ENCODE measurements at places on chromosomes 6 and 20.

- no peak for DNase-seq
Measured at GRCh38 chr6:160950507-160950906, 41.1 kb upstream of the MAP3K4 start.

GRCh38 chr20:59632541-59633113, 28.3 kb downstream of the PHACTR3 start:
- DNase-seq: no peak

GRCh38 chr6:157075549-157076450, 247.5 kb downstream of the TMEM242 start:
- no peak for DNase-seq

GRCh38 chr20:14155361-14155760, 160.0 kb downstream of the MACROD2 start:
- no peak for DNase-seq

- no peak for DNase-seq
Measured at GRCh38 chr6:134299236-134299635, 18.7 kb downstream of the SGK1 start.

- no peak for DNase-seq
Measured at GRCh38 chr20:25071734-25072133, 10.2 kb downstream of the VSX1 start.

DNA sequence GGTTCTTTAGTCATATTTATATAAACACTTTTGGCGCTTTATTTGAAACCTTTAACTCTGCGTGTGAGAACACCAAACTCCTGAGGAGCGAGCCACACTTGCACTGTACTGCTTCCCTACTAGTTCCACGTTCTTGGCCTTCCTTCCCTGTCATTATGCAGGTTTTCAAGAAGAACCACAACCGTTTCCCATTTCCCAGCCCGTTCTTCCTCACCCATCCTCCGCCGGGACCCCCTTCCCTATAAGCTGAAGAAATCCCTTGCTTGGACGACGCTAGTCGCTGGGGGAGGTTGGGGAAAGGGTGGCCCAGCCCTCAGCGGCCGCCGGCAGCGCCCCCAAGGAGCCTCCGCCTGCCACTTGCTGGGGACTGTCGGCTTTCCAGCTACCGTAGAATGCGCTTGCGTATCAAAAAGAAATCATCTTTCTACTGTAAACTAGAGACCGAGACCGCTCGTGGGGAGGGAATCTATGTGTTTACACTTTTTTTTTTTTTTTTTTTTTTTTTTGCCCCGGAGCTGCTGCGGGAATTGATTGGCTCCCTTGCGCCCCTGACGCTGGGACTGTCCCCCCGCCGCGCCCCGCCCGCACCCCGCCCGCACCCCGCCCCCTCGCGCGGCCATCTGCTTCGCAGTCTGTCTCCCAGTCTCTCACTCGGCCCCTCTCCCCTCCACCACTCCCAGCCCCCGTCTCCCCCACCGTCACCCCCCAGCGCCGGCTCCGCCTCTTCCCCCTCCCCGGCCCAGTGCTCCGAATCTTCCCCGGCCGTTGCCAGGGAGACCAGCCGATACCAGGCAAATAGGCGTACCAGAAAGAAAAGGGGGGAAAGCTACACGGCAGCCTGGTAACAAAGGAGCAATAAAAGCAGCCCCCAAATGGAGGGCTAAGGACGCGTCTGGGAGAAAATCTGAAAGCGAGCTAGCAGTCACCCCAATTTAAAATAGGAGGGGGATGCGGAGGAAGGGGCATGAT, 2.3 kb upstream of the MARCKS start:
- no peak for DNase-seq

DNA sequence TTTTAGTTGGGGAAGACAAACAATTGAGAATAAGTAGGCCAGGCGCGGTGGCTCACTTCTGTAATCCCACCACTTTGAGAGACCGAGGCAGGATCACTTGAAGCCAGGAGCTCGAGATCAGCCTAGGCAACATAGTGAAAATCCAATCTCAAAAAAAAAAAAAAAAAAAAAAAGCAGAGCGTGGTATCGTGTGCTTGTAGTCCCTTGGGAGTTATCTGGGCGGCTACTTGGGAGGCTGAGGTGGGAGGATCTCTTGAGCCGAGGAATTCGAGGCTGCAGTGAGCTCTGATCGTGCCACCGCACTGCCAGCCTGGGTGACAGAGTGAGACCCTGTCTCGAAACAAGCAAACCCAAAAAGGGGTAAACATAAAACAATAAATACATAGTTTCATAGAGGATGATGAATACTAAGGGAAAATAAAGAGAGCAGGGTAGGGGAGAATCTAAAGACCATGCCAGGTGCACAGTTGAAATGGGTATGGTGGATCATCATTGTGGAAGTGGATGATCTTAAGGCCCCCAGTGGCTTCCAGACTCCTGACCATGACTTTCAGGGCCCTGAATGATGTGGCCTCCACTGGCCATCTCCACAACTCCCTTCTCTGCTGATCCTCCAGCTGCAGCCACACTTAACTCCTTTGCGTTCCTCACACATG, 947 bp downstream of the POFUT1 start:
- no peak for DNase-seq

DNA sequence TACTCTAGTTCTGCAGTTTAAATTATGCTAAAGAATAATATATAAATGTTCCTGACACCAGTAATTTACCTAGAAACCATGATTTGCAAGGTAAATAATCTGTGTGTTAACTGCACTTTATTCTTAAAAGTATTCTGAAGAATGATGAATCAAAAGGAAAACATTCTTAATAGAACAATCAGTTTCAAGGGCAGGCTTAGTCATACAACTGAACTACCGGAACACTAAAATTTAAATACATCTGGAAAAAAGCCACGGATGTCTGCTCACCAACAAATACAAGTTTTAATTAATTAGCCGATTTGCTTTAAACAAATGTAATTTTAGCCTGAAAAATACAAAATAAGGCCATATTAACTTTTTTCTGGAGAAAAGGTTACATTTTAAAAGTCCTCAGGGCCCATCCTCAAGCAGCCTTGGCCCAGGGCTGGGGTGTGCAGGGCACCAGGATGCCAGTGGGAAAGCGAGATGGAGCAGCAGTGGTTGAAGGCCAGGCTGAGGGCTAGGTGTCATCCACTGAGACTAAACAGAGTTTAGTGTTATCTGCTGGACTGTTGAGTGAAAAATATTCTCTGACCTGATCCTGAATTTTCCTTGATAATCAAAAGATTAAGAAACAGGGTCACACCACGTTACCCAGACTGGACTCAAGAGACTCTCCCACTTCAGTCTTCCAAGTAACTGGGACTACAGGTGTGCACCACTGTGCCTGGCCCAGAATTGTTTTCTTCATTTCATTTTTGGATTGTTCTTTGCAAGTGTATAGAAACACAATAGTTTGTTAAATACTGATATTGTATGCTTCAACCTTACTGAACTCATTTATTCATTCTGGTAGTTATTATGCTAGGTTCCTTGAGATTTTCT, 88.2 kb upstream of the DST start:
- DNase-seq: no peak

DNA sequence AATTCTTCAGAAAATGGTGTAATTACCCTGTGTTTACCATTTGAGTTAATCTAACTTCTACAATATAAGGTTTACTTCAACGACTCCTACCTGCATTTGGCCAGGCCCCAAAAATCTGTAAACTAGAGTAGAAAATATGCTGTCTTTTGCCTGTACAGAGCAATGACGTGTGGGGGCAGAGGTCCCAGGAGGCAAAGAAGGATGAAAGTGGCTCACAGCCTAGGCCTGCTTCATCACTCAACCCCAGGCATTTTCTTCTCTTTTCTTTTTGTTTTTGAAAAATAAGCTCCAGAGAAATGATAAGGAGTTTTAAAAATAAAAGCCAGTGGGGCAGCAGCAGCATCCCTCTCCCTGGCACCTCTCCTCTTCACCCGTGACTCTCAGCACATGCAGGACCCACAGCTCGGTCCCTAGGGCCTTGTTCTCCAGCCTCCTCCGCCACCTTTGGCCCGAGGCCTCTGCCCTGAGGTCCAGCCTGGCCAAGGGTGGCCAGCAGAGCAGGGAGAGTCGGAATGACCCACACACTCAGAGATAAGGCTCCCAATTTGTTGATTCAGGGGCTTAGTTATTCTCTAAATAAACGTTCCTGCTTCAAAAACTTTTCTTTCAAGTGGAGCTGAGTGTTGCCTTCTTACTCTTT, 310.3 kb upstream of the RNF24 start:
- no peak for DNase-seq

DNA sequence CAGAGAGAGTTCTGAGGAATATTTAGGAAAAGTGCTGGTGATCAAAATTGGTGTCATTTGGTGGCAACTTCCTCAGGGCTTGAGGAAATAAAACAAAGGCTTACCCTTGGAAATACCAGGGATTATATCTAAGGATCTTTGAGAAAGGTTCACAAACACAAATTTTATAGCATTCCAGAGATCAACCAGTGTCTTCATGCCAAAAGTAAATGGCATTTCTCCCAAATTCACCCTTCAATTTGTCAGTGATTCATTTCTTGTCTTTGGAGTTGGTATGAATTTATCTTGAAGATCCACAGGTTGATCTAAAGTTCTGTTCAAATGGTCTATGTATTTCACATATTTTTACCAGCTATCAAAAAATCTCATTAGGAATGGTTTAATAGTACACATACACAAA, 181.5 kb downstream of the FUT9 start:
- DNase-seq: no peak

- DNase-seq: no peak
Measured at GRCh38 chr20:49961413-49961812, 21.4 kb upstream of the SNAI1 start.

GRCh38 chr20:10381477-10381876, 52.5 kb downstream of the MKKS start:
- DNase-seq: no peak

- no peak for DNase-seq
Measured at GRCh38 chr6:169397684-169398083, 144.0 kb upstream of the THBS2 start.

DNA sequence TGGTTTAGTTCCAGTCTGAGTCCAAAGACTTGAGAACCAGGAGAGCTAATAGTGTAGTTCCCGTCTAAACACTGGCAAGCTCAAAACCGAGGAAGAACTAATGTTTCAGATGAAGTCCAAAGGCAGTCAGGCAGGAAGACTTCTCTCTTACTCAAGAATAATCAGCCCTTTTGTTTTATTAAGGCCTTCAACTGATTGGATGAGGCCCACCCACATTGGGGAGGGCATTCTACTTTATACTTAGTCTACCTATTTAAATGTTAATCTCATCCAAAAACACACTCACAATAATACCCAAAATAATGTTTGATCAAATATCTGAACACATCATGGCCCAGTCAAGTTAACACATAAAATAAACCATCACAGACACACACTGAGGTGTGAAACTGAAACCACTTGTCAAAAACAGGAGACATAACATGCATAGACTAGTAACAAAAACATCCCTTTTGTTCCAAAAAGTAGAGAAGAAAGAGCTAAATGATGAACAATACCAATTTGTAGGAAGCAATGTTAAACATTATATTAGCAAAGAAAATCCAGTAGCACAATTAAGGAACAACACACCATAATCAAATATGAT, 50.2 kb upstream of the SENP6 start:
- no peak for DNase-seq
